ENCODE measurements at places on chromosomes 6 and 20.
A peak's percentile ranks its signal among the peaks of the same experiment; 100 is the strongest.

GRCh38 chr20:21102603-21103311, 3.4 kb downstream of the LINC00237 start:
- DNase-seq, result no peak

GRCh38 chr20:22717466-22717865, 133.1 kb upstream of the FOXA2 start:
- DNase-seq, result no peak

DNA sequence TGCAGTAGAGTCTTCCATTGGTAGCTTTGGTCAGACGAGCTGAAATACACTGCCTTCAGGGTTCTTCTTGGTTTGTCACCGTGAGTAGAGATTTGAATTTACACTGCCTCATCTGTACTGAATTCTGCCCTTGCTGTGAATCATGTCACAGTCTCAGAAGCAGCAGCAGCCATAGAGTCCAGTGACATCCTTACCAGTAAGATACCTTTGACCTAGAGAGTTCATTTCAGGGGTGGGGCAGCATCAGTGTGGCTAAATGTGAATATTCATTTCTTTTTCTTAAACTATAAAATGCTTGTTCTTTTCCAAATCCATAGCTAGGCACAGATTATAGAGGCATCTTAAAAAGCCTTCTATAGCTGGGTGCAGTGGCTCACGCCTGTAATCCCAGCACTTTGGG, 150.8 kb upstream of the AKAP12 start:
- DNase-seq, result no peak

- no peak for DNase-seq
These were observed 381.1 kb upstream of the ZFP64 start for GRCh38 chr20:52572687-52573086.

- DNase-seq, result no peak
These were observed 184.4 kb downstream of the CDH26 start for GRCh38 chr20:60142587-60142986.

- no peak for DNase-seq
These were observed 23.7 kb upstream of the FBXO30 start for GRCh38 chr6:145838305-145838704.

- DNase-seq, result no peak
These were observed 208.8 kb downstream of the BMP2 start for GRCh38 chr20:6976106-6976900.

DNA sequence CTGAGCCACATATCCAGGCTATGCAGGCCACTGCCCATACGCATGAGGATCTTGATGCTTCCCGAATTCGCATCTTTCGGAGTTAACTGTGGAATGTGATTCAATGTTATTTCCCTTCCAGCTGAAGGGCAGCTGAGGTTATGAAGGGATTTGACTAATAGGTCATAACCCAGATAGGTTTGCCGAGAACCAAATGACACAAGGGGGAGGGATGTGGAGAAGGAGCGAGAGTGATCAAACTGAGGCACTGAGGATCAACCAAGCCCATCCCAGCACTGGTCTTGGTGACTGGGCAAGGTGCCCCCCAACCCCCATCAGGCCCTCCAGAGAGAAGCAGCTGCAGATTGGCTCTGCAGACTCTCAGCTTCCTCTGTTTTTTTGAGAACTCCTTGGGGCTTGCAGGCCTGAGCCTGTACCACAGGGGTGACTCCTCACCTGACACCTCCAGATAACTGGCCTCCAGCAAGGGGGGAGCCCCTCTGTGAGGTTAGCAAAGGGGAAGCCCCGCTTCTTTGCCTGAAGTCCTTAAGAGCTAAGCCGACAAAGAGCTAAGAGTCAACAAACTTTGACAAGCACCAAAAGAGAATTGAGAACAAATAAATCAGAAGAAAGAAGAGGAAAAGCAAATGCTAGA, 185.9 kb downstream of the PDE7B start:
- no peak for DNase-seq

DNA sequence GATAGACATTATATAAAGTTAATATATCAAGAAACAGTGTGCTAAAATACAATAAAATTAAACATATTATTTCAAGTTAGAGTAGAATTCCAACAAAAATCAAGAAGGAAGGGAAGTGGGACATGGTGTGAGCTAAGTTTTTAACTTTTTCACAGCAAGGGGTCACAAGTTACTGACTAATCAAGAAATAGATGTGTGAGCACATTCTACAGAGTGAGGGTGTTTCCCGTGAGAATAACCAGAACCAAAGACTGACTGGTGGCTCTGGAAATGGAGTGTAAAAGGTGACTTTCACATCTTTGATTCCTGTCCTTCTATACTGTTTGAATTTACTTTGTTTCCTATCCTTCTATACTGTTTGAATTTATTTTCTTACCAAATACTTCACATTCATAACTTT, 206.6 kb downstream of the TASP1 start:
- no peak for DNase-seq

- no peak for DNase-seq
These were observed 354.2 kb upstream of the SULF2 start for GRCh38 chr20:48139262-48140041.

DNA sequence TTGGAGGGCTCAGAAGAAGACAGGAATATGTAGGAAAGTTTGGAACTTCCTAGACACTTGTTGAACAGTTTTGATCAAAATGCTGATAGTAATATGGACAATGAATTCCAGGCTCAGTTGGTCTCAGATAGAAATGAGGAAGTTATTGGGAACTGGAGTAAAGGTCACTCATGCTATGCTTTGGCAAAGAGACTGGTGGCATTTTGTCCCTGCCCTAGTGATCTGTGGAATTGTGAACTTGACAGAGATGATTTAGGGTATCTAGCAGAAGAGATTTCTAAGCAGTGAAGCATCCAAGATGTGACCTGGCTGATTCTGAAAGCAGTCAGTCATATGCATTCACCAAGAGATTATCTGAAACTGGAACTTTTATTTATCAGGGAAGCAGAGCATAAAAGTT, 45.1 kb downstream of the FRK start:
- no peak for DNase-seq

DNA sequence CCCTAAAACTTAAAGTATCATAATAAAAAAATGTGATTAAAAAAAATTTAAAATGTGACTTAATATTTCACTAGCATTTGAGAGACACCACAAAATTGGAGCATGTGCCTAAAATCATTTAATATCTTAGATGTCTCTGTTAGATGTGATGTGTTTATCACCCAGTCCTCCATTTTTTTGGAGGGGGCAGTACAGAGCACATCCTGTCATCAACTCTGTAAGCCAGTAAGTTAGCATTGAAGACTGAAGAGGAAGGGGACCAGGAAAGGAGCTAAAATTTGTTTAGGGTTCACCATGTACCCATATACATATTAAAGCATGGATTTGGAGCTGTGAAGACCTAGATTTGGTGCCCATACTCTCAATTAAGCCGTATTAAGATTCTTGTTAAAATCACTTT, 30.7 kb upstream of the ADIG start:
- no peak for DNase-seq

DNA sequence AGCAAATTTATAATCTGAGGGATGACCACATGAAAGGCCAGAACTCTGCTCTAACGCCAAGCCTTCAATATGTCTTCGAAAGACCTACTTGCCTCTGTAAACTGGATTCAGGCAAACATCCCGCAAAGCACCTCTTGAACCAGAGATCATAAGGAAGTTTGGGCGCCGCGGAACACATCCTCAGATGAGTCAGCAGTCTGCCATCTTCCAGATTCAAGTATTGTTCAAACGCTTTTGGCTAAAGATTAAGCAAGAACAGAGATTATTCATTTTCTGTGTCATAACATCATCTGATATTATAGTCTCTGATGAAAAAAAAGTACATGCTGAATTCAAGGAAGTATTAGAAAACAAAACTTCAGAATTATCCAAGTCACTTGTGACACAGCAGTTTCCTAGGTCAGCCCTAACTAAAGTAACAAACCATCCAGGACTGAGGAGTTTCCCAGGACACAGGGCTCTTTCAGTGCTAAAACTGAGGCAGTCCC, 20.8 kb downstream of the TBC1D7 start:
- no peak for DNase-seq

DNA sequence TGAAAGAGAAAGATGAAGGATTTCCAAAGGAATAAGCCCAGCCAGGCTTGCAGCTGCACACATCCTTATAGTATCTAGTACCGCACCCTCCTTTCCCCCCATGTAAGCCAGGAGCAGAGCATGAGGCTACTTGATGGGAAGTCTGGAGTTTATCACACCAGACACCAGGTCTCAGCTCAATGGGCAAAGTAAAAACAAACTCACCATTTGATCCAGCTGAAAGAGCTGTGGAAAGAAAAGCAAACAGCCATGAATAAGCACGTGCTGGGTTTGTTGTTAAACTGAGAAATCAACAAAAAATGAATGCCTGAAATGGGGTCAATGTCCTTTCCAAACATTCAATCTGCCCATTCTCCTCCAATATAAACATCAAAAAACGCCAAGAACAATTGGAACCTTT, 50.6 kb upstream of the MAP7 start:
- no peak for DNase-seq

GRCh38 chr20:35542990-35543389, 1.1 kb downstream of the ERGIC3 start:
- DNase-seq, result no peak

DNA sequence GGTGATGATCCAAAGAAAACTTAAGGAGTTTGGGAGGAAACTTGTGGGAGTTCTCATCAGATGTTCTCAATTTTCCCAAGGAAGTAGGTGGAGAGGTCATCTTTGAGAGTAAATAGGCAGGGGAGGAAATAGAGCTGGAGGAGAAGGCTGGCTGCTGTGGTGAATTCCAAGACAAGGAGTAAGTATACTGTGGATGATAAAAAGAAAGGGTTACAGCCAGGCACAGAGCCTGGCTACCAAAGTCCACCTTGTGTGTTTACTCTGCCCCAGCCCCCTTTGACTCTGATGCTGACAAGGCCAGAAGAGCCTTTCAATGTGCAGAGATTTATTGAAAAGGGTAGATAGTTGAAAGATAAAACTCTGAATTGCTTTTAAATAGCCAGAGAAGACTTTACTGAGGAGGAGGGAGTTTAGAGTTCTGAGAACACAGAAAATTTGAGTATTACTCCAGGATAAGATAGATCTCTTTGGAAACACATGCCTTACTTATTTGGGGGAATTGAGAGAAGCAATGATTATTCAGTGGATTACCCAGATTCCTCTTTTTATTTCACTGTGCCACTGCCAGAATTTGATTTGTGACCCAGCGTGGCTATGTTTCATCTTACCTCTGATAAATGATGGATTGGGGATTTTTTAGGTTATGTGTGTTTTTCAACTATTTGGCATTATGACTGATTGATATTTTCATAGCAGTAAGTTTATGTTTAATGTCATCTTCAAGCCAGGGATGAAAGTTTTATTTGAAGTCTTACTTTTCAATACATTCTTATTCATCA, 182.6 kb upstream of the JAG1 start:
- DNase-seq, result no peak

DNA sequence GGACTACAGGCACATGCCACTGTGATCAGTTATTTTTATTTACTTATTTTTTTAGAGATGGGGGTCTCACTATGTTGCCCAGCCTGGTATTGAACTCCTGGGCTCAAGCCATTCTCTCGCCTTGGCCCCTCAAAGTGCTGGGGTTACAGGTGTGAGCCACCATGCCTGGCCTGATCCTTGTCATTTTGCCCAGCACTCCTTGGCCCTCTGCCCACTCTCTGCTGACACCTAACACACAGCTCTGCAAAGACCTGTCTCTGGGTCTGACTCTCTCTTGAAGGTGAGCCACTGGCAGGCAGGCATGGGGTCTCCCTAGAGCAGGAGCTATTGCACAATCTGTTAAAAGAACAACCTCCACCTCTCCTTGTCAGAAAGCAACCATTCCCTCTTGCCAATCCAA, 155.6 kb downstream of the ZFP64 start:
- DNase-seq, result no peak

- peak; percentile 73 for DNase-seq
These were observed 5.5 kb downstream of the DNAJC5 start for GRCh38 chr20:63900413-63900812.

DNA sequence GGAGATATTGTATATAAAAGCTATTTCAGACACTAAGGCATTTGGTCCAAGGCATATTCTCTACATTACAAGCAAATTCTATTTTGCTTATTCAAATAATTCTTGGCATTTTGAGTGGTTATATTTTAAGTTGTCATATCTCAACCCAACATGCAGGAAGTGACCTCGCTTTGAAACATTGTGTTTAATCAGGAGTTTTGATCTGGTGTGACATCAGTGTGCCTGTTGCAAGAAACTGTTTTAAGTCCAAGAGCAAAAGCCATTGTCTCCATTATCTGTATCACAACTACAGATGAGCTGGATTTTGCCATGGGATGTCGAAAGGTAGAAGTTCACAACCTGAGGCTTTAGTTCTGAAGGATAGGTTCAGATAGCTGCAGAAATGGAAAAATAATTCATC, 509.9 kb upstream of the ID4 start:
- DNase-seq, result no peak

GRCh38 chr20:57532104-57532503, 7.2 kb upstream of the CTCFL start:
- no peak for DNase-seq

- no peak for DNase-seq
These were observed 51.0 kb downstream of the ZBTB2 start for GRCh38 chr6:151340219-151340978.

DNA sequence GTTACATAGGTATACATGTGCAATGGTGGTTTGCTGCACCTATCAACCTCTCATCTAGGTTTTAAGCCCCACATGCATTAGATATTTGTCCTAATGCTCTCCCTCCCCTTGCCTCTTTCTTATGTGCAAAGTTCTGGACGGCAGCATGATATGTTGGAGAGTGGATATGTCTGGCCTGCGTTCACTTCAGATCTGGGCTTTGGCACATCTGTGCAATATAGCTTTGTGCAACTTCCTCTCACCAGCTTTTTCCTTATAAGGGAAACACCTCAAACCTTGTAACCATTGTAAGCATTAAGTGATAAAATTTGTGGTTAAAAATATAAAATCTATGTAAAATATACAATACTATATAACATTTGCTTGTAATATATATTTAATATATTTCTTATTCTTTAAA, 288.0 kb downstream of the PHACTR1 start:
- DNase-seq, result peak; percentile 58

GRCh38 chr20:21528870-21529269, 15.0 kb upstream of the NKX2-2 start:
- no peak for DNase-seq

- DNase-seq, result no peak
These were observed 37.4 kb downstream of the IL22RA2 start for GRCh38 chr6:137136065-137136464.

DNA sequence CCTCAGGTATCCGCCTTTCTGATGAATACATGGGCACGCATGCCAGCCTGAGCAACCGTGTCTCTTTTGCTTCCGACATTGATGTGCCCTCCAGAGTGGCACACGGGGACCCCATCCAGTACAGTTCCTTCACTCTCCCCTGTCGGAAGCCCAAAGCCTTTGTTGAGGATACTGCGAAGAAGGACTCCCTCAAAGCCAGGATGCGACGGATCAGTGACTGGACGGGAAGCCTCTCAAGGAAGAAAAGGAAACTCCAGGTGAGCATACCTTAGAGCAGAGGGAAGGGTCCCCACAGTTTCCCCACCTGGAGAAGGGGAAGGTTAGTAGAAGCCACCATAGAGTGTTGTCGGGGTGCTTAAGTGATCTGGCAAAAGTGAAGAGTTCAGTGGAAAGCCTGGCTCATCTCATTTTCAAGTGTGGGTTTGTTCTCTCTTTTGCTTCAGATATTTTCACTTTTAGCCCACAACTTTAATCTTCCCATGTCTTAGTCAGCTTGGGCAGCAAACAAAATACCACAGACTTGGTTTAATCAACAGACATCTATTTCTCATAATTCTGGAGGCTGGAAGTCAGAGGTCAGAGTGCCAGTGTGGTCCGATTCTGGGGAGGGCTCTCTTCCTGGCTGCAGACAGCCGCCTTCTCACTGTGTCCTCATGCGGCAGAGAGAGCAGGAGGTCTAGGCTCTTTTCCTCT, 133.5 kb upstream of the CLDN20 start:
- no peak for DNase-seq
